ENCODE measurements at places on chromosomes 12 and 14. TPM values are rescaled to one million over a fixed set of nuclear protein-coding genes. Genes with fewer than 3 reads are reported as not detected.

DNA sequence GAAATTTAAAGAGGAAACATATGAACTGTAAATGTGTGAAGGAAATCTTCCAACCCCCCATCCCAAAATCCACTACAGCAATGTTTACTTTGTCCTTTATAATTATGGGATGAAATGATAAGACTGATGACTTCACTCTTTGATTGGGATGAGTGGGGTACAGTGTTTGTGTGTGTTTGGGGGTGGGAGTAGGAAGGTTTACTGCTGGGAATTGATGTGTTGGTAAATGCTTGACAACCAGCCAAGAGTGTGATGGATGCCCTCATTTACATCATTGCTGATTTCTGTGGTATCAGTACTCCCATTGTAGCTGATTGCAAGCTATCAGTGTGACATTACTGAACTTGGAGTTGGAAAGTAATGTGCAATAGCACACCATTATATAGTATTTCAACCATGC lies 90.9 kb downstream of the KCNMB4 start:
- peaks cover 2% of the 10 kb centered on the region for H3K36me3 ChIP-seq
- no peak overlapping the region for H3K4me3 ChIP-seq
- no peaks in the 10 kb centered on the region for H3K4me1 ChIP-seq
- no peak for DNase-seq

The ANKRD33 gene
- not detected for total RNA-seq

The GLT1D1 gene
- not detected for total RNA-seq

GRCh38 chr12:16454481-16454880 lies 107.0 kb downstream of the MGST1 start:
- no peaks in the 10 kb centered on the region for H3K36me3 ChIP-seq
- no peaks in the 10 kb centered on the region for H3K27me3 ChIP-seq
- DNase-seq: no peak
- no peaks in the 10 kb centered on the region for H3K4me1 ChIP-seq
- H3K4me3 ChIP-seq: no peak overlapping the region
- H3K27ac ChIP-seq: no peak overlapping the region

The MSRB3 gene
- total RNA-seq: 0.16 TPM

GRCh38 chr14:57461777-57462320 lies 31.8 kb downstream of the CCDC198 start:
- DNase-seq: no peak
- H3K36me3 ChIP-seq: no peaks in the 10 kb centered on the region
- H3K4me1 ChIP-seq: no peaks in the 10 kb centered on the region
- H3K27ac ChIP-seq: no peak overlapping the region
- no peaks in the 10 kb centered on the region for H3K27me3 ChIP-seq
- H3K4me3 ChIP-seq: no peak overlapping the region

The BRMS1L gene
- 5.9 TPM for total RNA-seq

The OASL gene
- total RNA-seq: 13.6 TPM

DNA sequence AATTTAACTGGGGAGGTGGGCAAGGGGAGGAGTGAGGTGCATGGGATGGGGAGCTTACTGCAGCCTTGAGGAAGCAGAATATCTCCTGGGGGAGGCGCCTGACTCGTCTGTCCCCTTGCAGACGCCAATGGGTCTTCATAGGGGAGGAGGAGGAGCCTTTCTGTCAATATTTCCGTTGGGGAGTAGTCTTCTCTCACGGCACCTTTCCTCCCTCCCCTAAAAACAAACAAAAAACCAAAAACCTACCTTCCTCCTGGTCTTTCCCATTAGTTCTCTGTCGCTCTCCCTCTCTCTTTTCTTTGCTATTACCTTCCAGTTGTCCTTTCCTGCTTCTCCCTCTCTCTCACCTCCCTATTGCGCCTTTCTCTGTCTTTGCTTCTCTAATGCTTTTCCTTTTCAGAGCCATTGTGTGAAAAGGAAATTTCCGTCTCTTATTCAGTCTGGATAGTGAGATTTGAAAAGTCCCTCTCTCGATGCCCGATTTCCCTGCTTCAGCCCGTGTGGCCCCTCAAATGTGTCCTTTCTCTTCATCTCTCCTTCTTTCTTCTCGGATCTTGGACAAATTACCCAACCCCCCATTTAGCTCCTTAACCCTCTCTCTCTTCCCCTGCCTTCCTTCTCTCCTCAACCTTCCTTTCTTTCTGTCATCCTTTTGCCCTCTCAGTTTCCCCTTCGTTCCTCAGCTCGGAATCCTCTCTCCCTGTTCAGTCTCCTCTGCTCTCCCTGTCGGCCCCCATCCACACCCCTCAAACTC lies 5.9 kb downstream of the GPR84 start:
- no peak overlapping the region for H3K27ac ChIP-seq
- H3K36me3 ChIP-seq: no peaks in the 10 kb centered on the region
- peaks cover 19% of the 10 kb centered on the region for H3K4me1 ChIP-seq
- DNase-seq: peak; percentile 62
- no peak overlapping the region for H3K4me3 ChIP-seq
- H3K27me3 ChIP-seq: peaks cover 4% of the 10 kb centered on the region

The CPNE6 gene
- total RNA-seq: 0.14 TPM

DNA sequence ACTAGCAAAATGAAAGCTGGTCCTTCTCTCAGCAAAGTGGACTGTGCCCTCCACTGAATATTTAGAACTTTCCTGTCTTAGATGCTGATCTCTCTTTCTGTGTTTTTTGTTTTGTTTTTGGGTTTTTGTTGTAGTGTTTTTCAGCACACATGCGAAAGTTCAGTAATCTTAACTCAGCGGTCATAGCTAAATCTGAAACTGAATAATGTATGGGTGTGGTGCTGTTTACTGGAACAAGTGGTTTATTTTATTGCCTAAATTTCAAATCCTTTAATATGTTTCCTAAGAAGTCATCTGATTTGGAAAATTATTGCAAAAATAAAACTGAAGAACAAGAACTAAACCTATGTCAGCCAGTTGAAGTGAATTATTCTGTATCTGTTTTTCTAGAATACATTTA lies 116.0 kb upstream of the LRIG3 start:
- no peaks in the 10 kb centered on the region for H3K36me3 ChIP-seq
- no peak for DNase-seq
- H3K4me3 ChIP-seq: no peak overlapping the region

DNA sequence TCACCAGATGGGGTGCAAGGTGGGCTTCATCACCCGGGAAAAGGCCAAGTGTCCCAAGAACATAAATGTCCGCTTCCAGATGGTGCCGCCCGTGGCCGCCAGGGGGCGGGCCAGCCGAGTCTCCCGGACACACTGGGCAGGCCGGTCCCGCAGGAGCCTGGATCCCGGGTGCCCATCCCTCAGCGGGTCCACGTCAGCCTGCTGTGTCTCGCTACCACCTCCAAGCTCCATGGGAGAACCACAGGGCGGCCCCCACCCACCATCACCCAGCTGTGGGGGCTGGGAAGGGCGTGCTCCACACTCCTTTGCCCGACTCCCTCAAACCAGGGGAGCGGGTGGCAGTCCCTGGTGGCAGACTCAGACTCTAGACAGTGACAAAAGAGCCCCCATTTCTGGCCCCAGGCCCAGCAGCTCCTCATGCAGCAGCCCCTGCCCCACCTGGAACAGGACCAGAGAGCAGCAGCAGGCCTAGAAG lies 22.0 kb upstream of the NUDT14 start:
- DNase-seq: peak; percentile 74
- no peak overlapping the region for H3K4me3 ChIP-seq
- H3K36me3 ChIP-seq: no peaks in the 10 kb centered on the region
- peaks cover 15% of the 10 kb centered on the region for H3K4me1 ChIP-seq
- no peak overlapping the region for H3K27ac ChIP-seq

The CLEC4D gene
- not detected for total RNA-seq

The KRT78 gene
- total RNA-seq: not detected

- no peaks in the 10 kb centered on the region for H3K27me3 ChIP-seq
Observed at GRCh38 chr14:94932589-94932988, 162.7 kb upstream of the GSC start.

DNA sequence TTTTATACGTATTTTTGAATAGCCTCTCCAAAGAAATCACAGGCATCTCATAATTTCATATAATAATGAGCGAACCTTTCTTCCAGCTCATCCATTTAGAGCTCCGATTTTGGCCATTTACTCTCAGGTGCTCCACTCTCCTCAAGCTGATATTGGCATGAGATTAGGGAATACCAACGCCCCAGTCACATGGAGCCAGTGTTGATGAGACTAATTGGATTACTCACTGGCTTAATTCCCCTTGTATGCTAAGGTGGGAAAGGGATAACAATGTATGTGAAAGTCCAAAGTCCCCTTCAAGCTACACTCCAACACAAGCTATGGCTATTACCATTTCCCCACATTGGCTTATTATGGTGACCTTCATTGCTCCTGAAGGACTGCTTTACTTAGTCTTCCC lies 76.6 kb upstream of the NAV3 start:
- H3K27me3 ChIP-seq: no peaks in the 10 kb centered on the region
- no peak overlapping the region for H3K27ac ChIP-seq
- no peaks in the 10 kb centered on the region for H3K36me3 ChIP-seq
- H3K4me3 ChIP-seq: no peak overlapping the region
- DNase-seq: no peak

The NGB gene
- not detected for total RNA-seq

Data from activated T-cell treated with anti-CD3 and anti-CD28 coated beads, Interleukin-2, amount 50 U/mL, for 72 hours (primary cell).